ENCODE measurements at places on chromosomes 16 and 17.

DNA sequence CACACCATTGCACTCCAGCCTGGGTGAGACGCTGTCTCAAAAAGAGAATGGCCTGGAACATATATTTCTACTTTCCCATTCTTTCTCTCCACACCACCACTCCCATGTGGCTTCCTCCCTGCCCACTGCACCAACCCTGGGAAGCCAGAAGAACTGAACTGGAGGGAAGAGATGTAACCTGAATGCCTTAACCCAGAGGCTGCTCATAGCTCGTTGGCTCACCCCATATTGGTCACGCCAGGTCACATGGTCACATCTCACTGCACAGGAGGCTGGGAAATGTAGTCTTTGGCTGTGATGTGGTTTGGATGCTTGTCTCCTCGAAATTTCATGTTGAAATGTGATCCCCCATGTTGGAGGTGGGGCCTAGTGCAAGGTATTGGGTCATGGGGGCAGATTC lies 5.9 kb upstream of the DNAH17 start:
- no peak for DNase-seq

- no peak for DNase-seq
These were observed 175.2 kb downstream of the KCNJ2 start for GRCh38 chr17:70344386-70345060.

DNA sequence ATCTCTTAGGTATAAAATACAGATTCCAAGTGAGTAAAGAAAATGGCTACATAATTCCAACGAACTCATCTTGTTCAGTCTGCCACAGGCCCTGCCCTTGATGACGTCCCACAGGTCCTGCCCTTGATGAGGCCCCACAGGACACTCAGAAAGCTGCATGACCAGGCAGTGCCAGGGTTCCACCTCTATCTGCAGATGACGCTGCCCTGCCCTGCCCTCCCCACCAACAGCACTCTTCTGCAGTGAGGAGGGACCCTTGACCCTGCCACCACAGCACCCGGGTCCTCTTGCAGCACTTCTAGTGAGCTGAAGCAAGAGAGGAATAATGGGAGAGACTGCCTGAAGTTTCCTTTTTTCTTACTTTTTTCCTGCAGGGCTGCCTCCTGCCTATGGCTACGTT lies 118.4 kb downstream of the VPS53 start:
- no peak for DNase-seq

DNA sequence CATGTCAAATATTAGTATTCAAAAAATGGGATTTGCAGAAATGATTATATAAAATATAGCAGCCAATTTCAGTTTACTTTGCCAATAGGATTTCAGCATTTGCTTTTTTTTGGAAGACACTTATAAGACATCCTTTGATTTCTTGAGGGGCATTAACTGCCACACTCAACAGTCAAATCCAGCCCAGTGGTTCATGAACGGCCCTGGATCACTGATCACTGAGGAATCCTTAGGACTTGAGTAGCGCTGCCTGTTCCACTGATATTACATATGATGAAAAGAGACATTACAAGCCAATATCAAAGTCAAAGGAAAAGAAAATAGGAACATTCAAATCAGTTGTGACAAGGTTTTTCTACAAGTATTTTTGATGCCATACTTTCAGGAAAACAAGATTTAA lies 21.0 kb upstream of the YWHAE start:
- no peak for DNase-seq

DNA sequence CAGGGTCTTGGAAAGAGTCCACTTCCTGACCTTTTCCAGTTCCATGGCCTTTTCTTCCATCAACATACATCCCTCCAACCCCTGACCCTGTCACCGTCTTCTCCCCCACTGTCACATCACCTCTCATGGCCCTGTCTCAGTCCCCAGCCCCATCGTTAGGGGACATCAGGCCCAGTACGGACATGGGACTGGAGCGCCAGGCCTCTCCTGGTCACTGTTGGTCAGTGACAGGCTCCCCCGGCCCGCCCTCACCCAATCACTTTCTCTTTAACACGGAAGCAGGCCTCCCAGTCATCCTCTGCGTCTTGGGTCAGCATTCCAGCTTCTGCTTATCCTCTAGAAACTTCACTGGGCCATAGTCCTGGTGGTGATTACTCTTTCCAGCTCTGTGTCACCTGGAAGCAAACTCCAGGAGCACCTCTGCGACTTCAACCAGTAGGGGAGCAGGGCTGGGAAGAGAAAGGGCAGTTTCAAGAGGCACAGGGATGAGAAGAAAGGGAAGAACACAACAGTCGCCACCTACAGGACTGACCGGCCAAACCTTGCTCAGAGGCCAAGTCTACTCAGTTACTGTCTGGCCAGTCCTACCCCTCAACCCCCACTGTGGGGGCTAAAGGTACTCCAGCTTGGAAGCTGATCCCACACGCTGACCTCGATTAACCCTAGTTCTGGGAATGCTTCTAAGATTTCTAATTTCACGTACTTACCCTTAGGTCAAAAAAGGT lies 15.9 kb upstream of the ICAM2 start:
- DNase-seq, result no peak

- peak; percentile 34 for DNase-seq
These were observed 4.2 kb downstream of the SOCS1 start for GRCh38 chr16:11251525-11252481.

- no peak for DNase-seq
These were observed 29.6 kb upstream of the MMD start for GRCh38 chr17:55451203-55451641.

DNA sequence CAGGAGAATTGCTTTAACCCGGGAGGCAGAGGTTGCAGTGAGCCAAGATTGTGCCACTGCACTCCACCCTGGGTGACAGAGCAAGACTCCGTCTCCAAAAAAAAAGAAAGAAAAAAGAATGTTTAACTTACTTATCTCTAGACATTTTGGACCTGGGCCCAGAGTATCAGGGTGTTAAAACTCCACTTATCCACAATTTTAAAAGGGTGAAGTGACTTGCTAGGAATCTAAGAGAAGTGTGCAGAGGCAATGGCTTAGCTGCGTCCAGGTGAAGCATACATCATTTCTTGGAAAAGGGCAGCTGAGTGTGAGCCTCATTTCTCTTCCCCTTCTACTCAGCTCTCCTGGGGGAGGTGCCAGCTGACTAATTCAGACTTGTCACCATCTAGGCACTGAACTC lies 25.1 kb downstream of the ALDH3A2 start:
- DNase-seq, result no peak

DNA sequence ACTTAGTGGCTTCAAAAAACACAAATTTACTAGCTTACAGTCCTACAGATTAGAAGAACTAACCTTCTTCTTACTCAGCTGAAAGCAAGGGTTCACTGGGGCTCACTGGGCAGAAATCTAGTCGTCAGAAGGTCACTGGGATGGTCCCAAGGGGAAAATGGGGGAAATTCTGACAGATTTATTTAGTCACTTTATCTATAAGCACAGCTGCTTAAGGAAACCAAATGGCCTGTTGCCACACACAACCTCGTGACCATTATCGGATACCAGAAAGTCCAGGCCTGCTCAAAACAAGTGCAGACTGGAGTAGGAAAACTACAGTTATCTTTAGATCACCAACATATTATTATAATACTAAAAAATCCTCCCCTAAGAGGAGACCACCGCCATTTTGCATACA lies 374.6 kb upstream of the ASIC2 start:
- DNase-seq, result no peak

GRCh38 chr17:57447990-57448758 lies 191.9 kb downstream of the MSI2 start:
- no peak for DNase-seq

DNA sequence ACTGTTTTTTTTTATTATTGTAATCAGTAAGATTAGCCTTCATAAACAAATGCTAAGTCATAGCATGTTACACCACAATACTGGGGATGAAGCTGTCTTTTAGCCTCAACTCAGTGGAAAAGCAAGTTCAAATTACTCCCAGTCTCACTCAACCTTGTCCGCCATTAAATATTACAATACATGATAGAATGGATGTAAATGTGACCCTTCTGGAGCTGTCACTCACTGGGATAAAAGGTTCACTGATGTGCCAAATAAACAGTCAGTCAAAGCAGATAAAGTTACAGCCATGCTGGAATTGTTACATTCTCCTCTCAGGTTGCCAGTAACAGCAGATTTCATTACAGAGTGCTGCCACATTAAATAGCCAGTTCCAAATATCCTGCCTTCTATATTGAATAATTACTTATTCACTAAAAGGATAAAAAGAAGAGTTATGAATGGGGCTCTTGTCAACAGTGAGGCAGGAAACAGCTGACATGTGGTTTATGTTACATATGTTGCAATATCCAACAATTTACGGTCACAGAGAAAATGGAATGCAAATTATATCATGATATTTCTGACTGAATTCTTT lies 53.4 kb downstream of the BRIP1 start:
- no peak for DNase-seq

- DNase-seq, result no peak
These were observed at the start of gene GPR139 for GRCh38 chr16:20073203-20074098. GPR139 (minus strand) TSS chr16:20073890; CDS start chr16:20073616, 274 bp downstream.

GRCh38 chr17:81307636-81308560 lies 12.8 kb upstream of the SLC38A10 start:
- DNase-seq, result no peak

- no peak for DNase-seq
These were observed 191.1 kb upstream of the IRX3 start for GRCh38 chr16:54477714-54478113.

GRCh38 chr16:20089246-20089965 lies 15.7 kb upstream of the GPR139 start:
- no peak for DNase-seq

- DNase-seq, result peak; percentile 16
These were observed 33.3 kb downstream of the JPH3 start for GRCh38 chr16:87635541-87636049.

DNA sequence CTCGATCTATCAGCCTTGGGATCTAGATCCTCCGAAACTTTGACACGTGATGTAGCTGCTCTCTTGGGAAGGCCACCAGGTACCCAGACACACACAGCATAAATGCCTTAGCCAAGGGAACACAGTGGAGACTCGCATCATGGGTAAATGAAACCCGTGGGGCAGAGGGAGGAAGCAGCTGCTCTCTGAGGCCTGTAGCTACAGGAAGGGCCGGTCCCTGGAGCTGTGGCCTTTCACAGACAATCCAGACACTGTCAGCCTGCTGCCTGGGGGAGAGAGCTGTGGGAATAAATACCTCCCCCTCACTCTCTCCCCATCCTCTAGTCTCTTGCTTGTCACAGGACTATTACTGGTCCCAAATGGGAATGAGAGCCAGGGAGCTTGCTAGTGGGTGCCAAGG lies 351.2 kb downstream of the UTP18 start:
- no peak for DNase-seq

DNA sequence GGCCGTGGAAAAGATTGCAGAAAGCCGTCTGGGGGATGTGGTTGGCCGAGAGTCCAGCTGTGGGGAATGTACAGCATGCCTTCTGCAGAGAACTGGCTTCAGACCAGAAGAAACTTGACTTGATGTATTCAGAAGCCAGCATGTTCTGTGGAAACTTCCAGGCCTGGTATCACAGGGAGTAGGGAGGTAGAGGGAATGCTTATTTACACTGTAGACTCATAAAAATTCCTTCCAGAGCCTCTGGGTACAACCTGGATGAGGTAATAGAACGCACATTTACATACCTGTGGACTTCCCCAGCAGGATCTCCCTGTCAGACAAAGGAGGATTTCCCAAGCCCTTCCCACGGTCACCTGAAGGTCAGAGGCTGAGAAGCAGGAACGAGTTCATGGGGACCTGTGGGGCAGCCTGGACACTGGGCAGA lies 11.8 kb upstream of the GAS7 start:
- DNase-seq, result no peak

DNA sequence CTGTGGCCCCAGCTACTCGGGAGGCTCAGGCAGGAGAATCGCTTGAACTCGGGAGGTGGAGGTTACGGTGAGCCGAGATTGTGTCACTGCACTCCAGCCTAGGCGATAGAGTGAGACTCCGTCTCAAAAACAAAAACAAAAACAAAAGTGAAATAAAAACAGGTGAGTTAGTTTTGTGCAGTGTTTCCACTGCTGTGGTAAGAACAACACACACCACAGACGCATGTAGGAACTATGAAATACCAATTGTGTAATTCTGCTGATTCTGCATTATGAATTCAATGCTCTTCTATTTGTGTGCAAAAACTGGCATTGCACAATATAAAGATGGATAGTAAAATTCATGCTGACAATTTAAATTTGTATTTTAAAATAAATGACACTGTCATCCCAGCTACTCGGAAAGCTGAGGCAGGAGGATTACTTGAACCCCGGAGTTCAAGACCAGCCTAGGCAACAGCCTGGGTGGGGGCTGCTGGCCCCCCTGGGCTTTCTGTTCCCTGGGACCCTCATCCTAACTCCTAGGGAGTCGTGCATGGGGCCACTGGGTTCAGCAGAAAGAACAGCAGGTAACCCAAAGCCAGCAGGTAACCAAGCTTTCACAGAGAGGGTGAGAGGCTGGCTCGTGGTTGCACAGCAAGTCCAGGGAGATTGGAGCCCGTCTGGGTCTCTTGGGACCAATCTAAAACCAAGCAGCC lies 10.6 kb upstream of the RHBDF2 start:
- no peak for DNase-seq

- DNase-seq, result no peak
These were observed 211.7 kb downstream of the ZFHX3 start for GRCh38 chr16:72836181-72836580.

DNA sequence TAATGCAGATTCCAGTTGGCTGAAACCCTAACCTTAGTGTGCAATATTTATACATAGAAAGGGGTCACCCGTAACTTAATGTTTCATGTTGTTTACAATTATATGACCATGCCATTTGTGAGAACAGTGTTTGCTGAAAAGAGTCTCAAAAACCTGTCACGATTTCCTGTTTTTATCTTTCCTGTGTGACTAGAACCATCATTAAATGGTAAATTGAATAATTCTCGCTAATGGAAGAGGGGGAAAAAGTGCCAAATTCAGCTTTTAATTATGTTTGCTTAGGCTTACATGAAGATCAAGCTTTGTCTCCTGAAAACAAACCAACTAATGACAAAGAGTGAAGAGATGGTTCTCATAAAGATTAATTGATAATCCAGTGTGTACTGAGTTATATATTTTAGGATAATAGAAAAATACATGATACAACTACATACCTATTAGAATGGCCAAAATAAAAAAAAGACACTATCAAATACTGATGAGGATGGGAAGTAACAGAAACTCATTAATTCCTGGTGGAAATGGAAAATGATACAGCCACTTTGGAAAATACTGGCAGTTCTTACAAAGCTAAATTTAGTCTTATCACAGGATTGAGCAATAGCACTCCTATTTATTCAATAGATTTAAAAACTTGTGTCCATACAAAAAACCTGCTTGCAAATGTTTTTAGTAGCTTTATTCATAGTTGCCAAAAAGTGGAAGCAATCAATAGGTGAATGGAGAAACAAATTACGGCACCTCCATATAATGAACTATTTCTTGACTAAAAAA lies 141.7 kb downstream of the CDK5R1 start:
- DNase-seq, result no peak

GRCh38 chr17:61379457-61380216 lies 20.0 kb upstream of the TBX2 start:
- DNase-seq, result no peak

- DNase-seq, result no peak
These were observed 116.9 kb upstream of the CLEC3A start for GRCh38 chr16:77905374-77905920.

- DNase-seq, result no peak
These were observed 46.1 kb upstream of the NLRP1 start for GRCh38 chr17:5630434-5630833.
